ENCODE measurements at places on chromosomes 2 and 18.
A peak's percentile ranks its signal among the peaks of the same experiment; 100 is the strongest.

- no peak for DNase-seq
These were observed 165.8 kb downstream of the TNS1 start for GRCh38 chr2:217836901-217837491.

DNA sequence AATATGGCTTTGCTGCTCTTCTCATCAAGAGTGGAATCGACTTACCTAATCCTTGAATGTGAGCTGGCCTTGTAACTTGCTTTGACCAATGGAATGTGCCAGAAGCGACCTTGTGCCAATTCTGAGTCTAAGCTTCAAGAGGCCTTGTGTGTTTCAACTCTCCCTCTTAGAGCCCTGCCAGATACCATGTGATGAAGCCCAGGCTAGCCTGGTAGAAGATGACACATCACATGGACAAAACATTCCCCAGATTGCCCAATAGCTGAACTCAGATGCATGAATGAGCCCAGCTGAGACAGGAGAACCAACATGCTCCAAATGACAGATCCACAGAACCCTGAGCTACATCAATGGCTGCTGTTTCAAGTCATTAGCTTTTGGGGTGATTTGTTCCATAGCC is 4.2 kb upstream of the KLHL14 start:
- no peak for DNase-seq

- DNase-seq: no peak
These were observed 273.7 kb upstream of the KYNU start for GRCh38 chr2:142603759-142604158.

GRCh38 chr2:240368781-240369331 is 66.6 kb upstream of the GPC1 start:
- no peak for DNase-seq

DNA sequence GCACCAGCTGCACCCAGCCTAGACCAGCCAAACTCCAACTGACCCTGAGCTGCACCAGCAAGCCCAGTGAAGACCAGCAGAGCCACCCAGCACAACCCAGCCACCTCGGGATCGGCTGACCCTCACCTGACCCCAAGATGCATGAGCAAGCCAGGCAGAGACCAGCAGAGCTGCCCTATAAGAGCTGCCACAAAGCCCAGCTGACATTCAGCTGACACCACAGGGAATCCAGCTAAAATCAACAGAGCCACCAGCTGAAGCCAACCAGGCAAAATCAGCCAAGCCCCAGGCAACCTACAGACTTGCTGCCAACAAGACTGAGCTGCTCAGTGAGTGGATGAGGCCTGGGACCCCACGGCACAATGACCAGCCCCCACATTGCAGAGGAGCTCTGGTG is 54.6 kb downstream of the CYP27C1 start:
- no peak for DNase-seq

- no peak for DNase-seq
These were observed 3.6 kb downstream of the OTOF start for GRCh38 chr2:26474261-26474785.

DNA sequence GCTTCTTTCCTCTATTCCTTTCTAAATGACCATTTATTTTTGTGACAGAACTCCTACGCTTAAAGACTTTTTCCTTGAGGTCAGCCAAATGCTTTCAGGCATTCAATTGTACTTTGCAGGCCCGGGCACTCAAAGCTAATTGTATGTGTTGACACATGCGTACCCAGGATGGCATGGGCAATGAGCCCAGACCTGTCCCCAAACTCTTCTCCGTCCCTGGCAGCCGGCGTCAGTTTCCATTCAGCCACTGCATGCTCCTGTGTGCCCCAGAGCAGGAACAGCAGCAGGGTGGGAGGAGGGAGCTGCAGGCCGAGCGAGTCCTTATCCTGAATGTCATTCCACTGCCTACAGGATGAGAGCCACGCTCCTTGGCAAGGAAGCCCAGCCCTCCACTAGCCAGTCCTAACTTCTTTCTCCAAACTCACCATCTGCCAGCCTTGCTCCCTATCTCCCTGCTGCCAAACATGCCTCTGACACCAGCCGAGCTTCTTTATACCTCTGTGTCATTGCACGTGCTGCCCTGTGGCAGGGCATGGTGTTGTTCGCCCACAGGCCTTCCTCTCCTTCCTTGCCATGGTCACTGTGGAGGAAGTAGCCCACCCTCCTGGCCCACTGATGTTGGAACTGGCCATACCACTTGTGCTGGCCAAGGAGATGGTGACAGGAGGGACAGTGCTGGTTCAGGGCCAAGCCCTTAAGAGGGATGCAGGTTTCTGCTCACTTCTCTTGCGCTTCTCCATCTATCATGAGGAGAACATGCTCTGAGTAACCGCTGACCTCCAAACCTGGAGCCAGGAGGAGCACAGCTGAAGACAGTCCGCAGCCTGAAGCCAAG is 116.9 kb upstream of the FHL2 start:
- DNase-seq: no peak

DNA sequence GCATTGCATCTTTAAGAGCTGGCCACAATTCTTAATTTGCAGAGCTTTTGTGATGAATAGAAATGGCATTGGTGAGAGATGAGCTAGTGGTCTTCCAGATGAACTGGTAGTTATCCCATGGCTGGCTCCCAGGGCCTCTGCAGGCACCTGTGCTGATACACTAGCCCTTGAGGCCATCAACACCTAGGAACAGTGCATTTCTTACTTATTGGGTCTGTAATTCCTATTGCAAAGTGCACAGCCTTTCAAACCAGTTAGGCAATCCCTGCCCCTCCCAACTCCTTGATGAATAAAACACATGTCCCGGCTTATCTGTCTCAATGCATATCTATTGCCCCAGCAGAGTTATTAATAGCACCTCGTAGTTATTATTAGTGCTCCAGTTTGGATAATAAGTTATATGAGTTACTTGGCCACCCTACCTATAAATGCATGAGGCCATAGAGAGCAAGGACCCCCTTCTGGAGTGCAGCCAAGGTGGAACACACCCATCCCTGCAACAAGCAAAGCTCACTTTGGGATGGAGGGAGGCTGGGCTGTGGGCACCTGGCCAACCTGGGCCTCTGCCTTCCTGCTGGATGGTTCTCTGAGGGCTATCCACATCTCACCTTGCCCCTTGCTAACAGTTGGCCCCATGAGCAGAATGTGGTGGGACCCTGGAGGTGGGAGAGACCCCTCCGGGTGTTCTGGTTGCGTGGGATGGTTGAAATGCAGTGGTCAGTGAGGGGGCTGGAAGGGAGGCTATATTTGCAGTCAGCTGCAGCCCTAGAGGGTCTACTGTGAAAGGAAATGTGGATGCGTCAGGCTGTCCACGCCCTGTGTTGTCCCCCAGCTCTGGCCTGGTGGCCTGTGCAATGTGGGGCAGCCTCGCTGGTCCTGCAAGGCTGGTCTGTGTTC is 455.9 kb upstream of the HS6ST1 start:
- DNase-seq: no peak

DNA sequence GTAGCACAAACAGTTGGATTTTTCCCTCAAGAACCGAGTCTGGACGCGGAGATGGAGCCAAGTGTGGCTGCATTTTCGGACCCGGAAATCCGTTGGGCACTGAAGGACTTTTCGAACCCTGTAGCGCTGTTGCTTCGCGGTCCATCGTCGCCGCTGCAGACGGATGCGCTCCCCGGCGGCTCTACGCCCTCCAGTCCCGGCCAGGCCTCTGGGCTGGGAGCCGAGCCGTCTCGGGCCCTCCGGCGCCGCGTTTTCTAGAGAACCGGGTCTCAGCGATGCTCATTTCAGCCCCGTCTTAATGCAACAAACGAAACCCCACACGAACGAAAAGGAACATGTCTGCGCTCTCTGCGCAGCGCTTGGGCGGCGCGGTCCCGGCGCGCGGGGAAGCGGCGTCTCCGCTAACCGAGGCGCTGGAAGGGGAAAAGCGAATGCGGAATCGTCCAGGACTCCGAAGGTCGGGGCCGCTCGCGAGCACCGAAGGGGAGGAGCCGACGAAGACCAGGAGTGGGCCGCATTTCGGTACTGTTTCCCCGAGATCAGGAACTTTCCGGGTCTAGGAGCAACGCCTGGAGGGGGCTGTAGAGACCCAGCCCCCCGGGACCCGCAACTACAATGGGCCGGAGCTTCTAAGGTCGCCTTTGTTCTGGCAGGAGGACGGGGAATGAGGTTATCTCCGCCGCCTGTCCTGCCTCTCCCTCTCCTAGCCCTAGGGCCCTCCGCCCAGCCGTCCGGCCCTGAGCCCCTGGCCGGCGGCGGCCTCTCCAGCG is 3.2 kb downstream of the EMX1 start:
- DNase-seq: no peak

GRCh38 chr18:78903436-78904178 is 76.0 kb upstream of the SALL3 start:
- no peak for DNase-seq

- no peak for DNase-seq
These were observed 270.7 kb downstream of the TCF4 start for GRCh38 chr18:55317324-55317723.

GRCh38 chr2:190216829-190217228 is 102.8 kb downstream of the HIBCH start:
- DNase-seq: no peak

DNA sequence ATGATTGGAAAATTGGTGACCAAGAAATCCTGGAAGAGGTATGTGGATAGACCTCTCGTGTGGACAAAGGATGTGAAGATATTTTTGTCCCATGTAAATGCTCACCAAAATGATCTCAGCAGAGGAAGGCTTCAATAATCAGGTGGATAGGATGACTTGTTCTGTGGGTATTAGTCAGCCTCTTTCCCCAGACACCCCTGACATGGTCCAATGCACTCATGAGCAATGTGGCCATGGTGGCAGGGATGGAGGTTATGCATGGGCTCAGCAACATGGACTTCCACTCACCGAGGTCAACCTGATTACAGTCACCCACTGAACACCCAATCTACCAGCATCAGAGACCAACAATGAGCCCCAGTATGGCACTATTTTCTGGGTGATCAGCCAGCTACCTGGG is 20.2 kb downstream of the CHRNA1 start:
- DNase-seq: no peak

DNA sequence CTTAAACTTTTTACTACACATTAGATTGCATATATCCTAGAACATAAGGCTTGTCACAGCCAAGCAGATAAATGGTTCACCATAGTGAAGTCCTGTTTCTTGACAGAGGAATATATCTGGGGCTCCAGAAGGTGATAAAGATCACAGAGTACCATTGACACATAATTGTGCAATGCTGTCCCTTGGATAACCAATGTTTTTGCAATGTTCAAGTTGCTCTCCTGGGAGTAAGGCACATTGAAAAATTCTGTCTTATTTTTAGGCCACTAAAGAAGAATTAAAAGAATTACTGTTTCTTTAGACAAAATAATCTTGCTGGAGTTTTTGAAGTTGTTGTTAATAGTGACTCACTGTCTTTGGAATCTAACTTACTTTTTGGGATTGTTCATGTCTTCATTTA is 1132.8 kb downstream of the LRP1B start:
- DNase-seq: no peak

DNA sequence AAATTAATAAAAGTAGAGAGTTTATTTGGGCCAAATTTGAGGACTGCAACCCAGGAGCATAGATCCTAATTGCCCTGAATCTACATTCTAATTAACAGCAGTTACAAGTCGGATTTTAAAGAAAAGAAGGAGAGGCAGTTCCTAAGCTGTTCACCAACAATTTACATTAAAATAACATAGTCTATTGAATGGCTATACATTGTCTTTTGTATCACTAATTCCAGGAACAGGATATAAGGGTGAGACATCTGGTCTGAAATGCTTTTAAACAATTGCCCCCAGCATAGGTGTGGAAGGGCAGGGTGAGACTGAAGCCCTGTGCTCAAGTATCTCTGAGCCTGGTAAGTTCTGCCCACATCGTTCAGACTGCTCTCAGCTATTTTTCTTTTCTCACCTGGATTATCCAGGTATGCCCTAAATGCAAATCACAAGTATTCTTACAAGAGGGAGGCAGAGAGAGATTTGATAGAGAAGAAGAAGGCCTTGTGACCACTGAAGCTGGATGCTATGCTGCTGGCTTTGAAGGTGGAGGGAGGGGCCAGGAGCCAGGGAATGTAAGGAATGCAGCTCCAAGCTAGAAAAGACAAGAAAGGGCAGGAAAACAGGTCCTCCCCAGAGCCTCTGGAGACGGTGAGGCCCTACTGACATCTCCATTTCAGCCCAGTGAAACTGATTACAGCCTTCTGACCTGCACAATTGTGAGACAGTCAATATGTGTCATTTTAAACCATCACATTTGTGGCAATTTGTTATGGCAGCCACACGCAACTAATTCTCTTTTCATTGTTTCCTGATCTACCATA is 189.4 kb upstream of the ARL4C start:
- DNase-seq: no peak

DNA sequence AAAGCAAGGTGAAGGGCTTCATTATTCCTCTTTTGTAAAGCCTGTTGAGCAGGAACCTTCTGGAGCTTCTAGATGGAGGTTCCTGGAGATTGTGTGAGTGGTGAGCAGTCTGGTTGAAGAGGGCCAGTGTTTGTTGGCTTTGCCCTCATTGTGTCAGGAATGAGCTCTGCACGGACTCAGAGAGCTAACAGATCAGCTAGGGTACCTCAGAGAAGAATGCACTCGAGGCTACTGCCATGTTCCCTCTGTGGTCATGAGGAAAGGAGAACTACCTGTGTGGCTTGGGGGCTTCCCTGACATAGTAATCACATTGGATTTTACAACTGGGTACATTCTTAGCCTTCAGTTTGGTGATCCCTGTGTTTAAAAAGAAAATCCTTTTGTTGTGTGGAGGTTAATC is 46.6 kb downstream of the SPTBN1 start:
- no peak for DNase-seq

GRCh38 chr2:232874677-232875223 is 4.7 kb downstream of the SNORC start:
- DNase-seq: no peak

DNA sequence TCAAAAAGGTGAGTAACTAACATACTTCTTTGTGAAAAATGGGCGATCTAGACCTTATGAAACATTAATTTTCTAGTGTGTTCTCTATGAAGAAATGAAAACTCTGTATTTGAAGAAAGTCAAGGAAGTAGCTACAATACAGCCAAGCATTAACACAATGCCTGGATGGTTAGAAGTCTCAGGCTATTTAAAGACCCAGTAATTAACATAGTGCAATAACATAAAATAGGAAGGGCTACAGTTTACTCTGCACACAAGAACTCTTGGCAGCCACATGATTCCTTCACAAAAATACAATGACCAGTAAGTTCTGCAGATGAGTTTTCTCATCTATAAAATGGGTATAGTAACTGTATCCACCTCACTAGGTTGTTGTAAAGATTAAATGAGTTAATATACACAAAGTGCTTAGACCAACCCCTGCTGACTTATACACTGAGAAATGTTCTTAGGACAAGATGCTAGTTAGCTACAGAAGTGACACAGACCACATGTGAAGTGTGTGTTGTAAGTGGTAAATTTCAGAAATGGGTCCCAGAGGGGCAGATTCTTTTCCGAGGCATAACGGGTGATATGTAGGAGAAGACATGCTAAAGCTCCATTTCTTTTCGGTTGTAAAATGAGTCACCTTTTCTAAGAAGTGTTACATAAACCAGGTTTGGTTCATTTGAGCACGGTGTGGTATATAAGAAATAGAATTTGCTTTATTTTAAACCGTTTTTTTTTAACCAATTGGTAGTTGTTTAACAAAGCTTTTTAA is 61.8 kb downstream of the CXCR4 start:
- DNase-seq: peak; percentile 23

Data from activated T-helper 2 cell treated with anti-CD3 and anti-CD28 coated beads, Interferon-gamma antibody, Interleukin-2, Interleukin-4, amounts not matched to agents 10 μg/mL and 5 μg/mL and 100 μg/mL, durations not matched to agents 14 hours and 24 hours and 36 hours (primary cell).